ENCODE measurements at places on chromosomes 5 and 9. TPM values are rescaled to one million over a fixed set of nuclear protein-coding genes. Genes with fewer than 3 reads are reported as not detected.

CETN3 gene
- 30.6 TPM for total RNA-seq

DNA sequence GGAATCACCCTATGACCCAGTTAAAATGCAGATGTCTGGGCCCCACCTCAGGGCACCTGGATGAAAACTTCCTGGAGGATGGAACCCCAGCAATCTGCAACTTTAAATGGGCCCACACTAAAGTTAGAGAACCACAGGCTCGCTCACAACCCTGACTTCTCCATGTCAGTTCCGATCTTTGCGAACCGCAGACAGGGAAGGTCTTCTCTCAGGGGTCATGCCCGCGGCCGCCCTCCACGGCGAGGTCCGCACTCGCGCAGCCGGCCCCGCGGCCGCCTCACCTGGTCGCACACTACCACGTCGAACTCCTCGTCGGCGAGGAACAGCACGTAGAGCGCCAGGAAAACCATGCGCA is 499 bp downstream of the ALG2 start:
- peak overlapping the region; percentile 97 for H3K4me3 ChIP-seq
- DNase-seq: no peak
- H3K27ac ChIP-seq: peak overlapping the region; percentile 88
- H3K4me1 ChIP-seq: peaks cover 59% of the 10 kb centered on the region
- peaks cover 52% of the 10 kb centered on the region for H3K36me3 ChIP-seq

EQTN gene
- total RNA-seq: not detected

DNA sequence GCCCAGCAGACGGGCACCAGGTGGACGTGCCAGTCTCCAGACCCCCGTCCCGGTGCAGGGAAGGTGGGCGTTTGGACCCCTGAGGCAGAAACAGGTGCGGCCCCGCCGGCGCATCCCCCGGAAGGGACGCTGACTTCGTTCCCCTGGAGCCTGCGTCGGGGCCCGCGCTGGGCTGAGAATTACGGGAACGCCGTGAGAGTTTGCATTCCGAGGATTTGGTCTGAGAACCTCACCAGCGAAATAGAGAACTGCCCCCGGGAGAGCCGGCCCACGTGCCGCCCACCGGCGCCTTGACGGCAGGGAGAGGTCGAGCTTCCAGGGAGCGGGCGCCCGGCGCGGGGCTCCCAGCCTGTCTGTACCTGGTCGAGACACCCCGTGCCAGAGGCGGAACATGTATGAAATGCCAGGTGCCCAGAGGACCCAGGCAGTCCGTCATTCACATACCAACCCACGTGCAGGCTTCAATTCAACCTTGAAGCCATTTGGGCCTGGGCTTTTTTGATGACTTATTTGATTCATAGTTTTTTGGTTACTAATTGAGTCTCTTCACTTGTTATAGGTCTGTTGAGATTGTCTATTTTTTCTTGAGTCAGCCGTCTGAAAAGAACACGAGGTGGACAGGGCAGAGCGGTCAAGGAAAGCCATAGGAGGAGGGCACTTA is 877 bp upstream of the CAMSAP1 start:
- H3K27me3 ChIP-seq: no peaks in the 10 kb centered on the region
- peaks cover 39% of the 10 kb centered on the region for H3K4me1 ChIP-seq
- peaks cover 47% of the 10 kb centered on the region for H3K36me3 ChIP-seq
- H3K4me3 ChIP-seq: peak overlapping the region; percentile 66
- H3K27ac ChIP-seq: peak overlapping the region; percentile 55

EGFL7 gene
- total RNA-seq: 1.9 TPM

C5orf58 gene
- not detected for total RNA-seq

GRCh38 chr5:157978061-157978460 is 119.1 kb upstream of the CLINT1 start:
- H3K36me3 ChIP-seq: no peaks in the 10 kb centered on the region
- H3K4me3 ChIP-seq: no peak overlapping the region
- DNase-seq: no peak
- H3K27ac ChIP-seq: no peak overlapping the region
- H3K27me3 ChIP-seq: peaks cover 11% of the 10 kb centered on the region

DNA sequence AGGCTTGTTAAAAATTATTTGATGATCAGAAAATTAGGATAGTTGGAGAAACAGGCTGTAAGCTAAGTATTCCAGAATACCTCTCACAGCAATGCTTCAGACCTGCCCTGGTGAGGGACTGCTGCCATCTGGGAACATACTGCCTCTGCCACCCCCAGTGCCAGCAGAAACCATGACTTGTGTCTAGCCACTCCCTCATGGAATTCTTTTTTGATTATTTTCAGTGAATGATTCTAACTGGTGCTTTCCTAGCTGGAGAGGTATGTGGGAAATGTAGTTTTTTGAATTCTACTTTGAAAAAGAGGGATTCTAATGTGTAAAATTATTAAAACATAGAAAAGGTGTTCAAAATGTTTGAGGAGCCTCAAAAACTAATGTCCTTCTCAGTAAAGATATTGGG is 126.3 kb downstream of the HMHB1 start:
- H3K4me1 ChIP-seq: no peaks in the 10 kb centered on the region
- H3K4me3 ChIP-seq: no peak overlapping the region
- H3K36me3 ChIP-seq: no peaks in the 10 kb centered on the region
- DNase-seq: no peak

DNA sequence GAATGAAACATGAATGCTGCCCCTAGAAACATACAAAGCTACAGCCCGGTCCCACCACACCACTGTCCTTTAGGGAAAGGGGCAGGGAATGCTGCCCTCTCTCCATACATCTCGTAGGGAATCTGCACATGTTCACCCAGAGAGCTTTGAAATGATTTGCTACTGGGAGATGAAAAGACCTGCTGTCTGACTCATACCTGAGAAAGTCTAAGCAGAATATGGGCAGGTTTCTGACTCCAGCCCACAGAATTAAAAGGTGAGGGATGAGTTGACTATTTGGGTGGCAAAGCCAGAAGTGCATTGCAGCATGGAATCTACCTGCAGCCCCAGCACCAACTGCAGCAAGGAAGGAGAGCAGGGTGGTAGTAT is 297.9 kb downstream of the TLE1 start:
- H3K4me1 ChIP-seq: no peaks in the 10 kb centered on the region
- no peaks in the 10 kb centered on the region for H3K36me3 ChIP-seq
- H3K27ac ChIP-seq: no peak overlapping the region
- H3K27me3 ChIP-seq: no peaks in the 10 kb centered on the region
- no peak for DNase-seq
- H3K4me3 ChIP-seq: no peak overlapping the region

PAPPA gene
- total RNA-seq: not detected

DNA sequence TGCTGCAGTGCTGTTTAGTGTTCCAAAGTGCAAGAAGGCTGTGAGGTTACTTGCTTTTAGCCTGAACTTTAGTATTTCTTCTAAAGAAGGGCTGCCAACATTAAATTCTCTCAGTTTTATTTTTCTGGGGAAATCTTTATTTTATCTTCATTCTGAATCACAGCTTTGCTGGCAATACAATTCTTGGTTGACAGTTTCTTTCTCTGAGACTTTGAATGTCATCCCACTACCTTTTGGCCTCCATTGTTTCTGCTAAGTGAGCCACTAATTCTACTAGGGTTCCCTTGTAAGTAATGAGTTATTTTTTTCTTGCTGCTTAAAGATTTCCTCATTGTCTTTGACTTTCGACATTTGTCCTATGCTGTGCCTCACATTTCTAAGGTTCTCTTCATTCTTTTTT is 32.4 kb upstream of the SUSD1 start:
- H3K4me1 ChIP-seq: no peaks in the 10 kb centered on the region

DNA sequence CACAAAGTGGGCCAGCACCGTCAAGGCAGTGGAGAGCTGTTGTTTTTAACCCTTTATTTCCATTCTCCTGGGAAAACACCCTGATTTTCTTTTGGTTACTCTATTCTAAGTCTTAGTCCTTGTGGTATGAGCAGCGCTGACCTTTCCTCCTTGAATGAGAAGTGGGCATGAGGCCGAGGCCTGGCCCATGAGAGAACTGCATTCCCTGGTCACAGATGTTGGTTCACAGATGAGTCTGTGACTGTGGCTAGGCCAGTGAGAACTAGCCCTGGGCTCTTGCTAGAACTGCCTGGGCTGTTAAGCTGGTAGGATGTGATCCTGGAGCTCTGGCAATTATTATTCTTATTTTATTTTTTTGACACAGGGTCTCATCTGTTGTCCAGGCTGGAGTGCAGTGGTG is 71.7 kb upstream of the KLF9 start:
- H3K27ac ChIP-seq: no peak overlapping the region
- H3K36me3 ChIP-seq: no peaks in the 10 kb centered on the region
- peaks cover 2% of the 10 kb centered on the region for H3K27me3 ChIP-seq
- DNase-seq: no peak
- H3K4me1 ChIP-seq: no peaks in the 10 kb centered on the region
- H3K4me3 ChIP-seq: no peak overlapping the region

FOXD4L6 gene
- total RNA-seq: not detected

MCIDAS gene
- not detected for total RNA-seq

DNA sequence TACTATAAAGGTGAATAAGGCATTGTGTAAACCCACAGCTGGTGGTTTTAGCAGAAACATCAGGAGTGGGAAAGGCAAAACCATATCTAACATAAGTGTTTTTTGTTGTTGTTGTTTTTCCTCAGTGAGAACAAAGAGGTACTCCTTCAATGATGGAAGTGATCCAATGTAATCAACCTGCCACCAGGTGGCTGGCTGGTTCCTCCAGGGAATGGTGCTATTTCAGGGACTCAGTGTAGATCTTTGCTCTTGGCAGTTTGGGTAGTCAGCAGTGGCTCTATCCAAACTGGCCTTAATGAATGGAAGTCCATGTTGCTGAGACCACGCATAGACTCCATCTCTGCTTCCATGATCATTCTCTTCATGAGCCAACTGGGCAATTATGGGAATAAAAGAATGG is 10.8 kb downstream of the DMRTA1 start:
- peaks cover 7% of the 10 kb centered on the region for H3K27me3 ChIP-seq
- no peak overlapping the region for H3K4me3 ChIP-seq
- no peak overlapping the region for H3K27ac ChIP-seq
- no peaks in the 10 kb centered on the region for H3K36me3 ChIP-seq
- H3K4me1 ChIP-seq: no peaks in the 10 kb centered on the region

- no peak overlapping the region for H3K4me3 ChIP-seq
- no peaks in the 10 kb centered on the region for H3K27me3 ChIP-seq
- H3K27ac ChIP-seq: no peak overlapping the region
Observed at GRCh38 chr5:153096381-153096780, 394.1 kb upstream of the GRIA1 start.

DNA sequence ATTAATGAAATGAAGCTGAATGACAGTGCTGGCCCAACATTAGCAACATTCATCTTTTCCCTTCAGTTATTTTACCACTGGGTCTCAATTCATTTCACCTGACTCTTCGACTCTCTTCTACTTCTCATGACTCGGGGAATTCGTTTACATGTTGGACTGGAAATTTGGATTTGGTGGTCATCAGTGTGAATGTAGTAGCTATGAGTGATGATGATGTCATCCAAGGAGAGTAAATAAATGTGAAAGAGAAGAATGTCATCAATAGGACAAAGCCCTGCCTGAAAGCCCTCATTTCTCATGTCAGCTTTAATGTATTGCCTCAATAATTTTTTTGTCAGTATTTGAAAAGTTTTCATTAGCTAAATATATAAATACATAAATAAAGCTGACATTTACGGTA is 21.9 kb upstream of the CFAP95 start:
- peaks cover 4% of the 10 kb centered on the region for H3K4me1 ChIP-seq
- H3K4me3 ChIP-seq: no peak overlapping the region
- H3K27me3 ChIP-seq: peaks cover 10% of the 10 kb centered on the region
- no peaks in the 10 kb centered on the region for H3K36me3 ChIP-seq

DNA sequence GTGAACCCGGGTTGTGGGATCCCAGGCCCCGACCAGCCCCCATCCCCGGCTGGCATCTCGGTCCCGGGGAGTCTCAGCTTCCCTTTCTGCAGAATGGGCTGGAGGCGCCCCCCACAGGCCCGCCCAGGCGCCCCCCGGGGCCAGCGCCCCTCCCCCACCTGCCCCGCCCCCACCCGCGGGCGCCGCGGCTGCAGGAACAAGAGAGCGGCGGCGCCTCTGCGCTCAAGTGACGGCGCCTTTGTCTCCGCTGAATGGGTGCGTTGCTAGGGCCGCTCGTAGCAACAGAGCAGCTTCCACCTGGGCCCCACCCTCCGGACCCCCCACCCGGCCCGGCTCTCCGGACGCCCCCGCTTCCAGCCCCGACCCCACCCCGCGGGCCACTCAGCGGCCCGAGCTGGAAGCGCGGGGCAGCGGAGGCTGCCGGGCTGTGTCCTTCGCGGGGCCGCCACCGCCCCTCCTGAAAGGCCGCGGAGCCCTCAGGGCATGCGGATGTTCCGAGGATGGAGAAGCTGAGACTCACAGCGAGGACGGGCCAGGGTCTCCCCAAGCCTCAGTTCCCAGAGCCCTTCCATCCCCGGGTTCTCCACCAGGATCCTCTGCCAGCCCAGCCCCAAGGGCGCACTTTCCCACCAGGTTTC is 27.5 kb downstream of the ADGRD2 start:
- no peaks in the 10 kb centered on the region for H3K36me3 ChIP-seq
- DNase-seq: no peak
- peaks cover 9% of the 10 kb centered on the region for H3K27me3 ChIP-seq
- no peaks in the 10 kb centered on the region for H3K4me1 ChIP-seq
- H3K4me3 ChIP-seq: no peak overlapping the region
- H3K27ac ChIP-seq: no peak overlapping the region

ZNF366 gene
- total RNA-seq: not detected

DNA sequence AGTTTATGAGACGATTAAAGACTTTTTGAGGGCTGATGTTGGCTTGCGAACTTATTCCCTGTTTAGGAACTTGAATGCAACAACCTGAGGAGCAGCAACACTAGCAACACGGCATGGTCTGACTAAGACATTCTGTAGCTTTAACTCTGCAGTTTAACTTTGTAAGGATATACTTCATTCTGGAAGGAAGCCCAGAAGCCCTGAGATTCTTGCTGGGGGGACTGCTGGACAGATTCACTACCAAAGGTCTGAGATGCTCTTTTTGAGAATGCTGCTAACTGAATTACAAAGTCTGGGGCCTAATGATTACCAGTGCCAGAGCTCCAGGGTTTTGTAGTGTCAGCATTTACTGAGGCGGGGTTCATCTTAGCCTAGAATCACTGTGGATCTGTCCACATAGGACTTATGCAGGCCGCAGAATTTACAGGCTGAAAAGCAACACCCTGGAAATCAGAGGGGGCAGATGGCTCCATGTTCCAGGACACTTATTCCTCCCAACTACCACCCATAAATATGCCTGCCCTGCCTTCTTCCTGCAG is 537.1 kb upstream of the CDH18 start:
- no peak overlapping the region for H3K4me3 ChIP-seq
- no peak for DNase-seq

APBA1 gene
- 0.13 TPM for total RNA-seq

ZBED3 gene
- 2.0 TPM for total RNA-seq

GRCh38 chr5:56558131-56558745 is 257.1 kb upstream of the MAP3K1 start:
- DNase-seq: no peak
- no peak overlapping the region for H3K4me3 ChIP-seq
- no peaks in the 10 kb centered on the region for H3K36me3 ChIP-seq
- peaks cover 18% of the 10 kb centered on the region for H3K27me3 ChIP-seq
